ENCODE measurements at places on chromosomes 3 and 15.
A peak's percentile ranks its signal among the peaks of the same experiment; 100 is the strongest.

GRCh38 chr15:101206176-101206591 is 45.7 kb downstream of the CHSY1 start:
- DNase-seq = peak; percentile 65

DNA sequence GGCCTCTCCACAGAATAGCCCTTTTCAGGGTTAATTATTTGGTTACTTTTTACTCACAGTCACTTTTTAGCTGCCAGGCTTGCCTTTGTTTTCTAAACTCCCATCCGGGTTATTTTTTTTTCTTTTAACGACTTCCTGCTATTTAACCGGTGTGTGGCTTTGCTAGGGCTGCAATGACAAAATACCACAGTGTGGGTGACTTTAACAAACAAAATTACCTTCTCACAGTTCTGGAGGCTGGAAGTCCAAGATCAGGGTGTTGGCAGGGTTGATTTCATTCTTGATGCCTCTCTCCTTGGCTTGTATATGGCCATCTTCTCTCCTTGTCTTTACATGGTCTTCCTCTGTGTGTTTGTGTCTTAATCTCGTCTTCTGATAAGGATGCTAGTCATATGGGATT is 91.5 kb downstream of the IL1RAP start:
- no peak for DNase-seq

- no peak for DNase-seq
Observed at GRCh38 chr15:92623435-92623834, 32.1 kb downstream of the FAM174B start.

- DNase-seq = no peak
Observed at GRCh38 chr3:70742081-70742480, 429.6 kb upstream of the MDFIC2 start.

DNA sequence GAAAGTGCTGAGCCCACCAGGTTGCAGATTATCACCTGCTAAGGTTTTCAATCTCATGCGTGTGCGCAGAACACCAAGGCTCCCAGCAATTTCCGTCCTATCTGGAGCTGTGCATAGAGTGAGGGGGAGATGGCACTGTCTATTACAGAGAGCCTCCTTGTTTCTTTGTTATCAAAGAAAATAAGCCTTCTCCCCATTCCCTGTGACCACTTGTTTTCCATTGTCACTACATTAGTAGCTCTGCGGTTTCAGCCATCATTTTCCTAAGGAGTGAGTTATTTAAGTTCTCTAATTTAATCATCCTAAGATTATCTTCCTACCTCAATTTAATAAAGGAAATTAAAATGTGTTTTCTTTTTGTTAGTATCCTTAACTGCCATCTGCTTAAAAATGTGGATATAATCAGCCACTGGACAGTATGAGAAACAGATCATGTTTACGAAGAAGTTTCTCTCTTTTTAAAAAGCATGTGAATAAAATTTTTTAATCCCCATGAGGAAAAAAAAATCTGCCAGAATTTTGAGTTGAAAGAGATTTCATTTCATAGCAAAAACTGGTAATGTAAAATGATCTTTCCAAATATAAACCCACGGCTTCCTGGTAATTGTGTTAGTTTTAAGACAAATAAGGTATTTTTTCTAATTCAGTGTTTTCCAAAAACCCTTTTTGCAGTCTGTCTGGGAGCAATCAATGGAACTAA is 172.3 kb upstream of the UBE2E1 start:
- DNase-seq = no peak

- peak; percentile 67 for DNase-seq
Observed at GRCh38 chr15:41557673-41558399, 1.2 kb upstream of the TYRO3 start.

DNA sequence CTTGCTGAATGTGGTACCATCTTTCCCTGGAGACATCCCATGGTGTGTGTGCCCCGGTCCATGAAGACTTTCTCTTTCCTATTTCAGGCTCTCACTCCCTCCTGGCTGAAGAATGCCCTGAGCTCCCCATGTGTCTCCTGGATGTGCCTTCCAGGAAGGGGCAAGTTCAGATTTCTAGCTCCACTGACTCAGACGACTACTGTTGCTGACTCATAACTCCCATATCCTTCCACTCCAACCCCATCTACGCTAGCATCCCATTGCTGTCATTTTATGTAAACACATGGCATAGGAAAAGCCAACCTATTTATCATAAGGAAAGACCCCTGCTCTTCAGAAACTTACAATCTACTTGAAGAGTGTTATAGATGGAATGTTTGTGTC is 95.0 kb downstream of the ADCY5 start:
- no peak for DNase-seq

DNA sequence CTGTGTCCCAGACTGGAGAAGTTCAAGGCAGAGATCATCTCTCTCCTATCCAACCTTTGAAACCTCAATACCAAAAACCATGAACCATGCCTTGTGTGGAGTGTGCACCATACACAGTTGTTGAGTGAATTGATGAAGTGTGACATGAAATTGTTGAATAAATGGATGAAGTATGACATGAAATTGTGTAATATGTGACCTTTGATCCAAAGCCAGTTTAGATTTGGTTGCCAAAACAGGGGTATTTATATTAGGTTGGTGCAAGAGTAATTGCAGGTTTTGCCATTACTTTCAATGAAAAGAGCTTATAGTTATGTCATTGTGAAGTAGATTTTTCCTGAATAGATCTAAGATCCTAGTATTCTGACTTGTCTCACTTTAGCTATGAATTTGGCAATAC is 3.1 kb upstream of the MAGI1 start:
- no peak for DNase-seq

DNA sequence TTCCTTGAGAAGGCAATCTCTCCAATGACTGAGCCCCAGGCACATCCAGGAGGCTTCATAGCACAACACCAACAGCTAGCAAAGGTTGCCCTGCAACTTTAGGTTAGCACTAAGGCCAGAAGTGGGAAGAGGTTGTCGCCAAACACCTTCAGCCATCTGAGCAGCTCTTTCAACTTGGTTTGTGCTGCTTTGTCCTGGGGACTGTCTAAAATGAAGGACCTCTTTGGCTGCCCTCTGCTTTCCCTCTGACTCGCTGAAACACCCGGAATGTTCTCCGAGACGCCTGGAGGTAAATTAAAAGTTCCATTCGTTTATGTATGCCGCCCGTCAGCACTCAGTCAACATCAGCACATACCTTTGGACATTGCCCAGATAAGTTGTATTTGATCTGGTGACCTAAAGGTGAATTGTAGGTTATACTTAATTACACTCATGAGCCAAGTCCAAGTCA is 121.2 kb upstream of the NR2F2 start:
- DNase-seq = no peak

DNA sequence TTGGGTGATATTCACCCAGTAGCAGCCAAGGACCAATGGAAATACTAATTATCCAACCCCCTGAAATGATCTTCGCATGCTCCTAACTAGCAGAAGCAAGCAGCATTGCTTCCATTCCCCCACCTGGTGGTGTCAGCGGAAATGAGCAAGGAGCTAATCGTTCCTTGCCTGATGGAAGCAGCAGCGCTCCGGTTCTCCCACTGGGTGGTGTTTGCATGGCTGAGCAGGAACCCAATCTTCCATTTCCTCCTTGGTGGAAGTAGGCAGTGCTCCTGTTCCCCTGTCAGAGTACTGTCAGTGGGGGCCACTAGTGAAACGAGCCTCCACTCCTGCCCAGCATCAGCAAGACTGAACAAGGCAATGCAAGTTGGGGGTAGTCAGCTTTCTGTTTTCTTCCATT is 311.5 kb downstream of the CACNA2D3 start:
- no peak for DNase-seq

- no peak for DNase-seq
Observed at GRCh38 chr3:101042996-101043686, 49.9 kb upstream of the ABI3BP start.

- DNase-seq = no peak
Observed at GRCh38 chr15:68852461-68852860, 31.8 kb upstream of the ANP32A start.

GRCh38 chr3:18295171-18295920 is 129.8 kb downstream of the SATB1 start:
- DNase-seq = no peak

GRCh38 chr3:168134931-168135330 is 39.2 kb upstream of the GOLIM4 start:
- no peak for DNase-seq

- DNase-seq = no peak
Observed at GRCh38 chr3:121529308-121529707, 16.5 kb downstream of the POLQ start.

DNA sequence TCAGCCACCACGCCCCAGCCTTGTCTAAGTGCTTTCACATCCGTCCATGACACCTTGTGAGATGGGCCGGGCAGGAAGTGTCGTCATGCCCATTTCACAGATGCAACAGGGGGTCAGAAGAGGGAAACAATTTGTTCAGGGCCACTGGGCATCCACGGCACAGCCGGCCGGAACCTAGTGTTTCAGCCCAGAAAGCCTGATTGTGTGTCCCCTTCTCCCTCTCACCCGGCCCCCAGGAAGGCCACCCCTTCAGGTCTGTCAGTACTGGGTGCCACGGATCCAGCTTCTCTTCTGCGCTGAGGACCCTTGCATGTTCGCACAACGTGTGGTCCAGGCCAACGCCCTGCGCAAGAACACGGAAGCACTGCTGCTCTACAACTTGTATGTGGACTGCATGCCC is 15.8 kb downstream of the DNAH1 start:
- no peak for DNase-seq

DNA sequence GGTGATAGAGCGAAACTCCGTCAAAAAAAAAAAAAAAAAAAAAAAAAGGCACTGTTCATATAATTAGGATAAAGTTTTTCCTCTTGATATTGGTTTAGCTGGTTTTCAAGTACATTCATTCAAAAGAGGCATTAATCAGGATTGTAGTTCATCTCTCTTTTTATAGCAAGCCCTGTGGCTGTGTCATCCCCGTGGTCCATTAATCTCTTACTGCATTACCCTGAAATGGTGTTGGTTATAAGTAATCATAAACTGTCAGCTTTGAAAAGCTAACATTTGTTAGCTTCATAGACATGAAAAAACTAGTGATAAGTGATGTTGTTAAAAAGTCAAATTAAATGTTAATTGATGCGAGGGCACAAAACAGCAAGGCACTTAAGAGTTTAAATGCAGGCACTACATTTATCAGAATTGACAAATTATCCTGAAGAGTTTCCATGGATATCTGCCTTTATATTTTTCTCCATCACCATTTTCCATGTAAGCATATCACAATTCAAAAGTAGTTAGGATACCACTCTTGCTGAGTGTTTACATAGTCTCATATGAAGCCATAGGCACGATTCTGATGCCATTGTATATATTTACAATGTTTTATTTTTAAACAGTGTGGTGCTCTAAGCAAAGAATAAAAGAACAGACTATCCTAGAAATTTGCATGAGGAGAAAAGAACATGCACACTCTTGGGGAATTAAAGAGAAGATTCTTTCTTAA is 193.1 kb downstream of the OTOL1 start:
- DNase-seq = no peak

DNA sequence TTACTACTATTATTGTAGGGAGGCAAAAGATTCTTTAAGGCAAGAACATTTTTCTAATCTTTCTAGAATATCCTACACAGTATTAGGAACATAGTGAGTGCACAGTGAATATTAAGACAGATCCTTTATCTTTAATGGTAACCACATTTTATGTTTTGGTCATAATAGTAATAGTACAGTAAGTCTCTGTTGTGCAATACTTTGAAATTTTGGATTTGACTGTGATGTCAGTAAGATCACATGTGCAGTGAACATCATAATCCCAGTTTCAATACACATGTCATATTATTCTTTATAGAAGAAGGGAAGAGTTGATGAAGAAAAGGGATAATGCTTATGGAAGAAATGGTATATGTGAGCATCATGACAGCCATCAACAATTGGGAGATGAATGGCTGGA is 10.7 kb downstream of the STT3B start:
- DNase-seq = no peak

- DNase-seq = no peak
Observed at GRCh38 chr3:122502139-122502538, 12.6 kb downstream of the KPNA1 start.

DNA sequence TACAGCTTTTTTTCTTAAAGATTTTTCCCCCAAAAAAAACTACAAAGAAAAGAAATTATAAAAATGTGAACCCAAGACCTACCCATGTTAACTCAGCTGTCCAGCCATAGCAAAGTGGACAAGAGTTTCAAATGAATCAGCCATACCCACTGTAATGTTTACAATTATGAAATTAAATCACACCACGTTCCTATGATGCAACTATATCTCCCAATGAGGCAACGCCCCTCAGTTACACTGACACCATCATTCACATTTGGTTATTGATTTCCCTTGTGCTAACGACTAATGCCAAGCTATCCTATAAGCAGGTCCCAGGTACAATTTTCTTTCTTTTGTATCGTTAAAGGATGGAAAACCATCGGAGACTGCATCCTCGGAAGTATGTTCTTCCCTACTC is 115.1 kb upstream of the ICE2 start:
- no peak for DNase-seq

- DNase-seq = peak; percentile 11
Observed at GRCh38 chr15:52790169-52790708, at the start of gene ONECUT1. Gene ONECUT1 (minus strand): TSS chr15:52790336. CDS start chr15:52789884, 452 bp downstream.

DNA sequence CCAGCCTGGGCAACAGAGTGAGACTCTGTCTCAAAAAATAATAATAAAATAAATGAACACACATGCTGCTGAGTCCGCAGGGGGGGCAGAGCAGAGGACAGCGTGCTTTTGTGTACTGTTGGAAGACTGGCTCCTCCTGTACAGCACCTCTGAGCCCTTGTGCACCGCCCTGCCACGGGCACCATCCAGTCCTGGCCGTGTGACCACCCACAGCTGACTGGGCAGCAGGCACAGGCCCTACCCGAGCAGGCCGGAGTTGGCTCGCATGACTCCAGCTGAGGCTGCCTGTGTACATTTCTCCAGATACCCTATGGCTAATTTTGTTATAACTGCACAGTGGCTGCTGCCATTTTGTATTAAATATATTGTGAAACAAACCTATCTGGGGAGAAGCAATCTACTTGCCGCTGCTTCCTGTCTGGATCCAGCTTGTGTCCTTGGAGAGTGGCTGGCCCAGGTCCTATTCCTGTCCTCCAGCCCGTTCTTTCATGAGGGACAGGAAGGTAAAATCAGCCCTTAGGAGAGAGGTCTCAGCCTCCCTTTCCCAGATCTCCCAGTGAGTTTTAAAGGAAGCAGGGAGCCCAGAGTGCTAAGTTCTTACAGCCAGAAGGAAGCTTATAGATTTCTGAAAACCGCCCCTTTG is 14.6 kb downstream of the IVD start:
- no peak for DNase-seq

DNA sequence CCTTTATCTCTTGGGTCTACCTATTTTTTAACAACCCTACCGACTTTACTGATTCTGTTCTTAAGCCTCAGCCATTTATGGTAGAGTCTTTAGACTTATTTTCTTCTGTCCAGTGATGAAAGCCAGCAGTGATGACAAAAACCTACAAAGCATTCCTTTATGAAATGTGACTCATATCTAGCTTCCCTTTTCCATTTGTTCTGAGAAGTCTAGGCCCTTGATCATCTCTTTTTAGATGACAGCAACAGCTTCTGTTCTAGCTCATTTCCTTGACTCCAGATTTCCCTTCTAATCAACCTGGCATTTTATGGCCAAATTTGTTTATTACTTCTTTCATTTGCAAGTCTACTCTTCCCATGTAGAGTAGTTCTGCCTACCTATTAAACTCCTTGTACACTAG is 36.1 kb downstream of the CFAP44 start:
- DNase-seq = no peak

Data from T-helper 22 cell (primary cell).